Stimulated activated CD4-positive, alpha-beta T cell treated with anti-CD3 and anti-CD28 coated beads, Interleukin-1b, Interleukin-23, amount 100 ng/mL, for 48 hours (primary cell): ENCODE measurements at places on chromosomes 12 and 14.

DNA sequence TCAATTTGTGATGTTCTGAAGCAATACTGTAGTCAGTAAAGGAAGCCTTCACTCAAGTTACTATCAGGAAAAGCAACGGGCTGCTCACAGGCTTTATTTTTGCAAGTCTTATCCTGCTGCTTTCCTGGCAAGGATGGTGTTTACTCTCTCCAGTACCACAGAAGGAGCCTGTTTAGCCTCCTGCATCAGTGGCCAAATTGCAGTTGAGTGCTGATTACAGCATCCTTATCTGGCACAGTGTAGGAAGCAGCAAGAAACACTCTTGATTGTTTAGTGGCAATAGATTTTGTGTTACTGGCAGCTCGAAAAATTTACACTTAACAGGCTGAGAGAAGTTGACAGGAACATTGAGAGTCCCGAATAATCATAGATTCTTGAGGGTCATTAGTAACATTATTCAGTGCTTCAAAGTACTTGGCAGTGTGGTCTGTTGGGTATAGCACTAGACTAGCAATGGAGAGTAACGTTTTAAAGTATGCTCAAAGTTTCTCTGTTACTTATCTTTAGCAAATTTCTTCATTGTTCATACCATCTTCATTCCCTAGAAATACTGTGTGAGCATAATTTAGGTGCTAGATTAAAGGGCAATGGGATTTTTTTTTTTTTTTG is 11.7 kb downstream of the TULP3 start:
- no peak for DNase-seq

DNA sequence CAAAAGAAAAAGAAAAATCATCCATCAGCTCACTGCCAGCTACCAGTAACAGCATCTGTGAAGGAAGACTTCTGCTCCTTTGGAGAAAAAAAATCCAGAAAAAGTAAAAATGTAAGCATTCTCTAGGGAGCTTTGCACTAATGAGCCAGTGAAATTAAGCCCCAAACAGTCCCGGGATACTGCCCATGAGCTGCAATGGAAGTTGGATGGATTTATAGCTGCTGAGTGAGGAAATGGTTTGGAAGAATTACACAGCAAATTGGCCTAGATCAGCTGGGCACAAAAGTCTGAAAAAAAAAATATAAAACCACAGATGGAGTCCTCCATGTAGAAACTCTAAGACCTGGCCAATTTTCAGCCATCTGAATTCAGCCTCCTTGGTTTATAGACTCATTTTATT is 462.9 kb upstream of the USP15 start:
- no peak for DNase-seq

DNA sequence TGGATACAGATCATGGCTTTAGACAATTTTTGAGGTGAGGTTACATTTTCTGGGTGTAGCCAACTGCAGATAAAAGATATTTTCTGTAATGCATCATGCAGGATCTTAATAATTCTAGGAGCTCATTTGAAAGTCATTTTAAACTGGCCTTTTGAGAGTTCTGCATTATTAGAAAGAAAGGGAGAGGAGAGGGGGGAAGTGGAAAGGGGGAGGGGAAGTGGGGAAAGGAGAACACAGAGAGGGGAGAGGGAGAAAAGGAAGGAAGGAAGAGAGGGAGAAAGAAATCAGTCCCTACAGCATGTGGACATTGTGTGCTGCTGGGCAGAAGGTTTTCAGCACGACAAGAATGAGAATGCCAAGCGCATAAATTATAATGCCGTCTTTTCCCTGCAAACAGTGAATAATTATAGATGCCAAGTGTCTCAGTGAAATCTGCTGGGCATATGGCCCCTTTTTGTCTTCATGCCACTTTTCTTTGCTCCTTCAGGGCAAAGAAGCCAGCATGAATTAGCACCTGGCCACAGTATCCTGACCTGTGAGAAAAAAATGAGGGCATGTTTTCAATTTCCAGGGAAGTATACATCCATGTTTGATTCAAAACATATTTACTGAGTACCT is 22.7 kb upstream of the PPP2R5C start:
- no peak for DNase-seq

DNA sequence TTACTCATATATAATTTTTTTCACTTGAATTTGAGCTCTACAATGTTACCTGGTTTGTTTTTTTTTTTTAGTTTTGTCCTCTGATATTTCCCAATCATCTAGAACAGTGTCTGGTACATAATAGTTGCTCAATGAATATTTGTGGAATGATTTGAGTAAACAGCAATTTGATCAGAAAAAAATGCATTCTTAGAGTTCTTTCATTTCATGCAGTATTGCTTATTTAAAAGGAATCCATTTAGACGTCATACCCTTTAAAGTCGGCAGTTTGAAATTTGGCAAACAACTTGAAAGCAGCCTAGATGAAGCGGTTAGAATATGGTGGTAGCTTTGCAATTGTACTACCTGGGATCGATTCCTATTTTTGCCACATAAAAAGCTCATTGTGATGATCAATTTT is 140.0 kb downstream of the PDE3A start:
- DNase-seq = no peak

- DNase-seq = peak; percentile 45
These were observed 30.6 kb downstream of the CLECL1 start for GRCh38 chr12:9702255-9702654.

- DNase-seq = no peak
These were observed 38.5 kb downstream of the CATSPERB start for GRCh38 chr14:91693346-91693745.

DNA sequence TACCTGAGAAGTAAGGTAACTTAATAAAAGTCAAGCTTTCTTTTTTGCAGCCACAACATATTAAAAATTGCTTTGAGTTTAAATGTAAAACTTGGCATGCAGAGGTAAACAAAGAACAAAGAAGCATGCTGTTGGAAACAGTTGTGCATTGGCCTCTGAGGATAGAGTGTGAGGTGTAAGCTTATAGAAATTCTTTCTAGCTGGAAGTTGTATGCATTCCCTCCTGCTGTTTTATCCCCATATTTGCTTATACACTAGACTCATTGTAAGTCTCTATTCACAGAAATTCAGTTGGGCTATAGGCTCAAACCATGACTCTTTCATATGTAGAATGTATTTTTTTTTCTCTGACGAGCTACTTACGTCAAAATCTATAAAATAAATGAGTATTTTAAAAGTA is 316.3 kb downstream of the SLC6A15 start:
- no peak for DNase-seq

- DNase-seq = no peak
These were observed 493.8 kb downstream of the NPAS3 start for GRCh38 chr14:33432407-33433023.

GRCh38 chr12:12837025-12837812 is 24.1 kb downstream of the DDX47 start:
- peak; percentile 76 for DNase-seq

- DNase-seq = no peak
These were observed 737 bp upstream of the TEX52 start for GRCh38 chr12:2857576-2857975.

- DNase-seq = no peak
These were observed 1119.6 kb upstream of the FLRT2 start for GRCh38 chr14:84410344-84410743.

- no peak for DNase-seq
These were observed 3.6 kb upstream of the ARID2 start for GRCh38 chr12:45725631-45726602.

DNA sequence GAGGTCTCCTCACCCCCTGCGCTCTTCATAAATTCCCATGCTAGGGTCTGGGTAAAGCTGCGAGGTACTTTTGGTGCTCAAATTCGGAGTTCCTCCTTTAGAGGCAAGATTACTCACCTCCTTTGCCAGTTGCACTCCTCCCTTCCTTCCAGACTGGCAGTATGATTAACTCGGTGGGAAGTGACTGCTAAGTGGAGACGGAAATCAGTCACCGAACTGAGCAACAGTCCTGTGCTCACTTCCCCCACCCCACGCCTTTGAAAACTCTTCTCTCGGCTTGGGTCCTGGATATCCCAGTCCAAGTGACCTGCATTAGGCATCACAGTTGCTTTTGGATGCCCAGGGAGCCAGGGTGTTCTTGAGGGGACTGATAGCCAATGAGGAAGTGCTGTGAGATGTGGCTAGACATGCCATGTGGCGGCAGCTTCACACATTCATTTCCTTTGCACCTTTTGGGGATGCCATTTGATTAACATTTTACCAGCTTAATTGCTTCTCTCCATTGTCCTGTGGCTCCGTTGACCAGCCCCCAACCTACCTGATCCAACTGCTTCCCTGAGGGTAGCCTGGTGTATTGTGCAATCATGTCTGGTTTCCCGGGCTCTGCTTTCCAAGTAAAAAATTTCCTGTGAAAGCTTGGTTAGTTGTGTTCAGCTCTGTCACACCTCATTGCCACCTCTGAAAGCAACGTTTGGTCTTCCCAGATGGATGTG is 840 bp downstream of the PNP start:
- peak; percentile 81 for DNase-seq

- no peak for DNase-seq
These were observed 124.2 kb downstream of the TTC7B start for GRCh38 chr14:90692061-90692460.

- no peak for DNase-seq
These were observed 1.7 kb upstream of the C12orf56 start for GRCh38 chr12:64392221-64392620.

DNA sequence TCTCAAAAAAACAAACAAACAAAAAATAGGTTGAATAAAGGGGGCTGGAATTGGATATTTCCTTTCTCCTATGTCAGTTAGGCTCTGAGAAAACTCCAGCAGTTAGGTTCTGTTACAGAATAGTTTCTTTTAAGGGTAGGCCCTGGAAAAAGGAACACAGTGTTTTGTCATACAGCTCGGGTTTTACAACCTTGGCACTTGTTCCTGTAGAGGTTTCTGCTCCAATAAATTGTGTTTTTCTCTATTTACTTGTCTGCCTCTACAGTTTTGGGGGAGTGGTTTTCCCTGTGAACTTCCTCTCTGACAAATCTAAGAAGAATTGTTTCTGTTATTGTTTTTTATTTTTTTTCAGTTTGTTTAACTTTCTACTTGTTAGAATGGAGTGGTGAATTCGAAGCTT is 167.6 kb downstream of the ACSS3 start:
- no peak for DNase-seq

DNA sequence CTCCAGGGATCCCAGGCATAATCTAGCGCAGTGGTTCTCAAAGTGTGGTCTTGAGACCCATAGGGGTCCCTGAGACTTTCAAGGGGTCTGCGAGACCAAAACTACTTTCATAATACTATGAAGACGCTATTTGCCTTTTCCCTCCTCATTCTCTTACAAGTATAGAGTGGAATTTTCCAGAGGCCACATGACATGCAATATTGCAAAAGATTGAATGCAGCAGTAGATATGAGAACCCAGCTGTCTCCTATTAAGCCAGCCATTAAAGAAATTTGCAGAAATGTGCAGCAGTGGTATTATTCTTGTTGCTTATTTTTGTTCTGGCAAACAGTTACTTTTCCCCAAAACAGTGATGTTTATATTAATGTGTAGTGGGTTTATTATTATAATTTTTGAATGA is 62.8 kb downstream of the VWF start:
- DNase-seq = no peak

DNA sequence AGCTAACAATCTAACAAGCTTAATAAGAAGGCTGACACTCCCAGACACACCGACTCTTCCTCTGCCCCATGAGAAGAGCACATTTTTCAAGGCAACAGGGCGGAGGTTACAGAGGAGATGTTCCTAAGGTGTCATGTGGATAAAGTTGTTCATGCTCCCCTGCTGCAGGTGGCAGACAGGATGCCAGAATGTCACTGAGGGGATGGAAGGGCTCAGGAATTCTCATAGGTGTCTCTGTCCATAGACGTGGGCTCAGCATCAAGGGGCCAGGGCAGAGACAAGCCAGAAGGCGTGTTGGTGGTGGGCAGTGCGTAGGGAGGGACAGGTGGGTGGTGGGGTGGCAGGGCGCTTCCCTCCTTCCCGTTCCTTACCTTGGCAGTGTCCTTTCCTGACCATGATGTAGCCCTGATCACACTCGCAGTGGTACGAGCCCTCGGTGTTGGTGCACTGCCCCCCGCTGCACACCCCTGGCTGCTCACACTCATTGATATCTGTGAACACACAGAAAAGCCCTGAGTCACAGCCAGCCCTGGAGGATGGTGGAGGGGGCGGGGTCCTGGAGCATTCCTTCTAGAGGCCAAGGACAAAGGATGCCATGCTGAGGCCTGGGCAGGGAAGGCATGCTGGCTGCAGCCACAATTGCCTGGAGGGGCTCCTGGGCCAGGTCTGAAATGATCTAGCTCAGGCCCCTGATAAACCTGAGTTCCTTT is 23.0 kb downstream of the ISCA2 start:
- DNase-seq = no peak

DNA sequence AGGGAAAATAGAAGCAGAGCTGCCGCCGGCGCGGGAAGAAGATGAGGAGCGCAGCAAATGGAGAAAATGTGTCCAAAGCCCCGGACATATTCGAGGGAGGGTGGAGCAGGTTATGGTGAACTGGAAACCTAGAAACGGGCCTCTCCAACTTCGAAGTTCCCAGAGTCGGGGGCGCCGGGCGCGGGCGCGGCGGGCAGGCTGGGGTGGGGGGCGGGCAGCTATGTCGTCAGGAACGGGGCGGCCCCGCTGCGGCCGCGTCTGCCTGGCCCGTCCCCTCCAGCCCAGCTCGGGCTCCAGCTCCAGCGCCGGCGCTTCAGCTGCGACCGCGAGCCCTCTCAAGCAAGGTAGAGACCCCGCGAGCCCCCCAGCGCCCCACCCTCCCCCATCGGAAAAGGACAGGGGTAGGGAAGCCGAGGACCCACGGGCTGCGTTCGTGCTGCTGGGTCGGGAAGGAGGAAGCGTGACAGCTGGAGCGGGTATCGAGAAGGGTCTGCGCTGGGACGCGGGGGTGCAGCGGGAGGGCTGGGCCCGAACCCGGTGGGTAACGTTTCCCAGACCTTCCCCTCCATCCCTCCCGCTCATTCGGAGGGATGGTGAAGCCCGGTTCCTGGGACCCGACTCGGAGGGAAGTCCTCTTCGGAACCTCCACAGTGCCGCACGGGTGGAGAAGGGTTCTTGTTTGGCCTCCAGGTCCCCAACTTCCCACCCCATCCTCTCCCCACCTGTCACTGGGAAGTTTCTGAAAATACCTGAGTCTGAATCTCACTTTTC is 1.0 kb downstream of the DGKA start:
- no peak for DNase-seq

- no peak for DNase-seq
These were observed 14.8 kb downstream of the KMT5A start for GRCh38 chr12:123398550-123399254.

- no peak for DNase-seq
These were observed 81.4 kb upstream of the KRAS start for GRCh38 chr12:25332143-25332542.

DNA sequence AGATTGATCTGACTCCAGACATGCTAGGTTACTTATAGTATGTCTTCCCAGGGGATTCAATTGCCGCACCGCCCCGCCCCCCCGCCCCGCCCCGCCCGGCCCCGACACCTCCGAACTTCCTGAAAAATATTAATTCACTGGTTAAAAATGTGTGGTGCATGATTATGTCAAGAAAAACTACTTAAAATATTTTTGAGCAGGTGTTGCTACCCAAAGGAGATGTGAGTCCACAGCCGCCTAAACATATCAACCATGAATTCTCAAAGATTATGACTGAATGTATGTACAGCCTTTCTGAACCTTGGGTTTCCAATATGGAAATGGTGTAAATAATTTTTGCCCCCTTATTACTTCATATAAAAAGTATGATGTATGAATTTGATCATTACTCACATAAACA is 2.7 kb upstream of the RIMKLB start:
- no peak for DNase-seq
